ENCODE measurements at places on chromosomes 4 and X.

GRCh38 chrX:10989386-10989785 lies 121.7 kb upstream of the HCCS start:
- no peak for DNase-seq

DNA sequence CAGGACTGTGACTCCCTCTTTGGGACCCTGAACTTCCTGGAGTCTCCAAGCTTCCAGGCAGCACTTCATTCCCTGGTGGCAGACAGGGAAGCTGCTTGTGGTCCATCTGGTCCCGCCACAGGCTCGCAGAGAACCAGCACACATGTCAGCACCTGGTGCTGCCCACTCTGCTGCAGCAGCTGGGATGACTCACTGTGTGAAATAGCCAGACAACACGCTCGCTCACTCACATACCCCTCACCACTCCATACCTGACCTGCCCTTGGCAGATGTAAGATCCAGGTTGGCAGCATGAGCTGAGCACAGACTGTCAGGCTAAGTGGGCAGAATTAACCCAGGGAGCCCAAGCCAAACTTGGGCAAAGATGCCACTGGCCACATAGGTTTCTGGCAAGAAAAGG lies 613.5 kb downstream of the PCDH18 start:
- DNase-seq: no peak

DNA sequence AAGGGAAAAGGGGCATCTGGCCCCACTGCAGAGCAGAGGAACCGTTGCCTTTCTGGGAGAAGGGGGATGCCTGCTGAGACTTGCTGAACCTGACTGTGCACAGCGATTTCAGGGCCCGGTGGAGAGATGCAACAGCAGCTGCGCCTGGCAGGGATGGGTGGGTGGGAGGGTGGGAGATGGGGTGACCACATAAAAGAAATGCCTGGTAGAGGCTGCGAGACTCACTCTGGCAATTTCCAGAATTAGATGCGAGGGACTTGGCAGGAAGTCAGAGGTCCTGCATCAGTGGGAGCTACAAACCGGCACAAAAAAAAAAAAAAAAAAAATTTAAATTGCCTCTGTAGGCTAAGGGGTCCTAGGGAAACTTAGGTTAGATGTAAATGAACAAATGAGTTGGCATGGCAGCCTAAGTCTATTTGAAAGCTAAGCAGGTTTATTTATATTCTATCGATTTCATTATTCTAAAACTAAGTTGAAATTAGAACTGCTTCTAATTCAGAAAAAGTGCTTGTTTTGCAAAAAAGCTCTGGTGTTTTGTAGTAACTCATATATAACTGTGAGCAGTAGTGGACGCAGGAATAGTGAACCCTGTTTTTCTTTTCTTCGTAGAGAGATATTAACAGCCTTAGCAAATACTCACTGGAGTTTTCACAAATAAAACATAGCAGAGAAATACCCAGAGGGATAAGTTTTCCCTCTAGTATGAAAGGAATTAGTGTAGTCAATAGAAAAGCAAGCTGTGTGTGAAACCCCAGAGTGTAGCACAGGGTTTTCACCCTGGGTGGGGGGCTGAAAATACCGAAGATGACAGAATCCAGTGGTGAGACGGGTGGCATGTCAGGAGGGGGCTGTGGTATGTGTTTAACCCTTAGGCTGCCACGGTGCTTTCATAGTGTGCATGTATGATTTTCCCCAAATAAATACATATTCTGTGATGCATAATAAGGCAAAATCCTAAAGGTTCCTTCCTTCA lies 130.1 kb downstream of the EGF start:
- no peak for DNase-seq

- DNase-seq: no peak
Measured at GRCh38 chr4:102478186-102478585, 23.0 kb upstream of the NFKB1 start.

DNA sequence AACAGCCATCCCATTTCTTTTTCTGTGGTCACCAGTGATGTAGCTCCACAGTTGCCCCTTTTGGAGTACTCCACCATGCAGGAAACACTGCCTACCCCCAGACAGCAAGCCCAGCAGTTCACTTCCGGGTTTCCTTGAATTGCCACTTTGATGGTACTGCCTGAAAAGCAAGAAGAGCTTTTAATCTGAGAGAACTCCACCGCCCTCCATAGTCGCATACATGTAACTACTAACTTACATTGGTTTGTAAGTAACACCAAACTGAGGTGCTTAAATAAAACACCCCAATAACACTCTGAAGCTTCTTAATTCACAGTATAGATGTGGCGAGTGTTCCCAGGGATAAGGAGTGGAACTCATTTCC lies 53.6 kb upstream of the HPSE start:
- no peak for DNase-seq

GRCh38 chrX:124488412-124489161 lies 142.2 kb downstream of the SH2D1A start:
- no peak for DNase-seq

- DNase-seq: no peak
Measured at GRCh38 chrX:9537781-9538180, 72.9 kb downstream of the TBL1X start.

DNA sequence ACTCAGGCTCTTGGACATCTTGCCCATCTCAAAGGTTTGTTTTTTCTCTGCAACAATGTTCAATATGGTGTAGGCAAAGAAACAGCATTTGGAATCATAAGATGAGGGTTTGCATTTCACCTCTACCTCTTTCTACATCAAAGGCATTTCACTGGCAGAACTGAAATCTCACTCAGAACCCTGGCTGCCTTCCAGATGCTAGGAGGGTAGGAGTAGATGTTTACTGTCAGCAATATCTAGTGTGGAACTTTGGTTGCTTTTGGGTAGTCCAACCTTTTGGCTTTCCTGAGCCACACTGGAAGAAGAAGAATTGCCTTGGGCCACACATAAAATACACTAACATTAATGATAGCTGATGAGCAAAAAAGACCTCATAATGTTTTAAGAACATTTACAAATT lies 297.0 kb upstream of the KLF3 start:
- no peak for DNase-seq

DNA sequence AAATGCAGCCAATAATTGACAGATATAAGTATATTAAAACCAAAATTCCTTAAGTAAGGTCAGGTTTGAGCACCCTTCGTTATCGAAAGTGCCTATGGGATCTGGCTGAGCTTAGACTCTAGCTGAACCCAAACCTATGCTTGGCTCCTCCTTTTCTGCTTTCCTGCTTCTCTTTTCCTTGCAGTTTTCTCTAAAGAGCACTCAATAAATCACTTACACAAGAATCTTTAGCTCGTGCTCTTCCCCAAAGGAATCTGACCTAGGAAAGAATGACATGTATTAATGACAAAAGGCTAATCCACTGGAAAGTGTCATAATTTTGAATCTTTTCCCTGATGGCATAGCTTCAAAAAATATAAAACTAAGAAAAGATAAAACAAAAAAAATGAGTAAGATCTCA lies 282.7 kb downstream of the DKK2 start:
- DNase-seq: no peak

- no peak for DNase-seq
Measured at GRCh38 chr4:75639124-75639695, 8.9 kb upstream of the CDKL2 start.

DNA sequence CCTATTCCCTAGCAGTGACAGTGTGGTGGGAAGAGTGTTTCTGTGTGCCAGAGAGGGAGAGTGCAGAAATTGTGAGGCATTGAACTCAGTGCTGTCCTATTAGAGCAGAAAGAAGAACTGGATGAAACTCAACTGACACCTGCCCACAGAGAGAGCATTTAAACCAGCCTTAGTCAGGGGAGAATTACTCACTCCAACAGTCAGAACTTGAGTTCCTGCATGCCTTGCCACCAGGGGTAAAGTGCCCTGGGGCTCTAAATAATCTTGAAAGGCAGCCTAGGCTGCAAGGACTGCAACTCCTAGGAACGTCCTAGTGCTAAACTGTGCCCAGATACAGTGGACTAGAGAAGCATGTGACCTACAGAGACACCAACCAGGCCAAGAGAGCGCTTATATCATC lies 12.8 kb downstream of the CYSLTR1 start:
- DNase-seq: no peak

GRCh38 chr4:3406021-3406420 lies 35.7 kb upstream of the HGFAC start:
- DNase-seq: no peak

GRCh38 chrX:107448625-107448997 lies 841 bp upstream of the FRMPD3 start:
- DNase-seq: no peak

GRCh38 chrX:131060147-131060546 lies 2.0 kb downstream of the ARHGAP36 start:
- no peak for DNase-seq

DNA sequence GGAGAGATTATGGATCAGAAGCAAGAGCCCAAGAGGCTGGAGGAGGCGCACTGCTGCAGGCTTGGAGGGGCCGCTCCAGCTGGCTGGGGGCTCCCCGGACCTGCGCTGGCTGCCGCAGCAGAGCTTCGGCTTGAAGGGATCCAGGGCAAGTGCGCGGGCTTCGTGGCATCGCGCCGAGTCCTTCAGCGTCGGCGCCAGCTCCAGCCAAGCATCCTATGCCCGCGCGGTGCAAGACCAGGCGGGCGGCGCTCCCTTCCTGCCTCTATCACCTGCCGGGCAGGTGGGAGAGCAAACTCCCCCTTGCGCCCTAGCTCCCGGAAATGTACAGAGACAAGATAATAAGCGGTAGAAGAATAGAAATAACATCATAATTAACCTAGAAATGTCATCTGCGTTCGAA lies 10.5 kb upstream of the UCP1 start:
- DNase-seq: no peak

DNA sequence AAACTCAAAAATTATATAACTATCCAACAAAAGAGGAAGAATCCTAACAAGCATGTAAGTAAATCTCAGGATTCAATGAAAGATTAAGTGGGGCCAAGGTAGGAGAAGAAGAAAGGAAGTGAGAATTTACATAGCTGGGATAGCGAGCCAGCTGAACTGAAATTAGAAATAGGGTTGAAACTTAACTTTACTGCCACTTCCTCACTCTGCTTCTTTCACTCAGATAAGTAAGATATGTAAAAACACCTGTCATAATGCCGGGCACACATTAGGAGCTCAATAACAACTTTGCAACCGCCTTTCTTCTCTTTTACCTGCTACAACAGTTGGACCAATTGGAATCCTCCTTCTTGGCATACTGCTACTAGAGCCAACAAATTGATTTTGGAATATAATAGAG lies 129.4 kb downstream of the CNKSR2 start:
- no peak for DNase-seq

DNA sequence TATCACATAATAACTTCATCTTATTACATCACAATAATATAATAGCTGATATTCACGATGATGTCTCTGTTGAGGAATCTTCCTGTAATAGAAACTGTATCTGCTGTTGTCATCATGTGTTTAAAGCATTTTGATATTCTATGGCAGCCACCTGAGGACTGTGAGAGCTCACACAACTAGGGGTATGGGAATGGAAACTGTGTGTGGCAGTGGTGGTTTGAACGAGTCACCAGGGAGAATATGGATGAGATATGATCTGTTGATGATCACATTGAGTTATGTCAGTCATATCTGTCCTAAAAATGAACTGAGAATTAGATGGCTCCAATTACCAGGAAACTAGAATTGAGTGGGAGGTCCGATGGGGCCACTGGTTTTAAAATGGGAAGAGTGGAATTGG lies 169.6 kb downstream of the MID1IP1 start:
- no peak for DNase-seq

DNA sequence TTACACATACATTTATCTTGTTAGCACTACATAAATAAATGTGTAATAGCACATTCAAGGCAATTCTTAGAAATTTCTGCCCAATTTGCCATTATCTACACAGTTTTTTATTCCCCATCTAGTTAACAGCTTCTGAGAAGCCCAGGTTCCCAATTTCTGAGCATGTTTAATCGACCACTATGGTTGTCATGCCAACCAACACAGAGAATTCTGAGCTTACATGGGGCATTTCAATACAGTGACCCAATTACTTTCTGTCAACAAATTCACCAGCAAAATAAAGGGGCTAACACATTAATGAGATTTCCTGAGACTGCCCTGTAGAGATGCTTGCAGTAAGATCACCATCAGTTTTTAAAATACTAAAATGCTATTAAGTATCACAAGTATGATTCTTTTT lies 22.0 kb downstream of the GPM6A start:
- DNase-seq: no peak

- no peak for DNase-seq
Measured at GRCh38 chr4:74919783-74920182, 13.1 kb upstream of the PARM1 start.

GRCh38 chr4:93232883-93233282 lies 595.7 kb upstream of the ATOH1 start:
- no peak for DNase-seq

DNA sequence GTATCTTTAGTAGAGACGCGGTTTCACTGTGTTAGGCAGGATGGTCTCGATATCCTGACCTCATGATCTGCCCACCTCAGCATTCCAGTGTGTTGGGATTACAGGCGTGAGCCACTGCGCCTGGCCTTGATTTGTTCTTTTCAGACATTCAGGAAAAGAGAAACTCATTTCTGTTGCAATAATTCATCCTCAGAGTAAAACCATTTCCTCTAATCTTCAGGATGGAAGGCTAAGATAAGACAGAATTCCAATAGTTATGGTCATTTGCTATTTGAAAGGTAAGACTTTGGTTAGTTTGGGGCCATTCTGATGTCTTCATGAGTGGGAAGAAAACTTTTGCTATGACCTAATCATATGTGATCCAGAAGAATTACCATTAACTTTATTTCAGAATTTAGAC lies 83.0 kb downstream of the LRP2BP start:
- no peak for DNase-seq

DNA sequence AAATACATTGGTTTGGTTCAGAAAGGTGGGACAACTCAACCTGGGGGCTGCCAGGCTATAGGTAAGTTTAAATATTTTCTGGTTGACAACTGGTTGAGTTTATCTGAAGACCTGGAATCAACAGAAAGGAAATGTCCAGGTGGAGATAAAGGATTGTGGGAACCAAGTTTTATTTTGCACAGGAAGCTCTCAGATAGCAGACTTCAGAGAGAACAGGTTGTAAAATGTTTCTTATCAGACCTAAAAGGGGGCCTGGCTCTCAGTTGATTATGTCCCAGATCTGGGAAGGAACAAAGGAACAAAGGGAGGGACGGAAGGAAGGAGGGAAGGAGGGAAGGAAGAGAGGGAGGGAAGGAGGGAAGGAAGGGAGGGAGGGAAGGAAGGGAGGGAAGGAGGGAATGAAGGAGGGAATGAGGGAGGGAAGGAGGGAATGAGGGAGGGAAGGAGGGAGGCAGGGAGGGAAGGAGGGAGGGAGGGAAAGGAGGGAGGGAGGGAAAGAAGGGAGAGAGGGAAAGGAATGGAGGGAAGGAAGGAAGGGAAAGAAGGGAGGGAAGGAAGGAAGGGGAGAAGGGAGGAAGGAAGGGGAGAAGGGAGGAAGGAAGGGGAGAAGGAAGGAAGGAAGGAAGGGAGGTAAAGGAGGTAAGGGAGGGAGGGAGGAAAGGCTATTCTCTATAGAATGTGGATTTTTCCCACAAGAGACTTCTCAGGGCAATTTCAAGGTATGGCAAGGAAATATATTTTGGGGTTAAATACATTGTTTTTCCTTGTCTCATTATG lies 186.7 kb downstream of the DHRSX start:
- DNase-seq: no peak
